ENCODE measurements at places on chromosomes 13 and 19. TPM values are rescaled to one million over a fixed set of nuclear protein-coding genes. Genes with fewer than 3 reads are reported as not detected.

The PGLYRP2 gene
- not detected for total RNA-seq

The GNG7 gene
- 1.5 TPM for total RNA-seq

The ZNF443 gene
- 7.4 TPM for total RNA-seq

The THSD1 gene
- total RNA-seq: 1.8 TPM

The ZNF581 gene
- 20.3 TPM for total RNA-seq

The PLPPR2 gene
- 8.0 TPM for total RNA-seq

The NLRP7 gene
- not detected for total RNA-seq

The LILRB5 gene
- 2.2 TPM for total RNA-seq

GRCh38 chr19:42165146-42165545 is 32.9 kb upstream of the POU2F2 start:
- H3K4me1 ChIP-seq: no peaks in the 10 kb centered on the region
- no peaks in the 10 kb centered on the region for H3K36me3 ChIP-seq
- DNase-seq: no peak
- H3K27ac ChIP-seq: no peak overlapping the region

GRCh38 chr19:5804516-5805461 is at the start of gene NRTN:
NRTN (plus strand) TSS chr19:5805067; CDS start chr19:5824166, 19,099 bp downstream.
- H3K4me3 ChIP-seq: peak within 1 kb of the TSS; percentile 32
- no peaks in the 10 kb centered on the region for H3K27me3 ChIP-seq
- H3K4me1 ChIP-seq: peaks cover 4% of the 10 kb centered on the region
- no peak within 1 kb of the TSS for H3K27ac ChIP-seq

DNA sequence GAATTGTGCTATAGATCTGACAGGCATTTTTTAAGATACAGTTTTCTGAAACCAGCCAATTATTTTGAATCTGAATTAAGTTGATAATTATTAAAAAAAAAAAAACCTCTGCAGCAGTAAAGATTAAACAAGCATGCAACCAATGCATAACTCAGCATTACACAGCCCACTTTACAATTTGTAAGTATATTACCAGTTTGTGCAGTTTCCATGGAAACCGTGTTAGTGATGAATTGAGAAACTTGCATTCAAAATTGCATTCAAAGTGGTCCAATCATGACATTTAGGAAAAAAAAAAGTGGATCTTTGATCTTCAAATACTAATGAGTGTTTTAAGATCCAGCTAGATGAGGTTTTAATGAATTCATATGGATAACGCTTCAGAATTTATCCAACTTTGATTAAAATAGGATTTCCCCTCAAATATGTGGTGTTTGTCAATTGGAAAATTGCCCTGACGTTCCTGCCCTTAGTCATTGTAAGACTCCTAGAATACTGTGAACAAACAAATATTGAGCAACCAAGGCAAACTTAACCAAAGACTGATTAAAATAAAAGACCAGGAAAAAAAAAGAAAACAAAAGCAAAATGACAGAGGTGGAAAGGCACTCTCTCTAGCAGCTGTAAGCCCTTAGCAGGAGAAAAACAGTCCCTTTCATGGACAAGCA is 314.8 kb upstream of the MAB21L1 start:
- no peak overlapping the region for H3K27ac ChIP-seq
- no peak overlapping the region for H3K4me3 ChIP-seq
- DNase-seq: no peak
- H3K27me3 ChIP-seq: no peaks in the 10 kb centered on the region
- H3K4me1 ChIP-seq: no peaks in the 10 kb centered on the region

- no peak overlapping the region for H3K27ac ChIP-seq
- H3K36me3 ChIP-seq: no peaks in the 10 kb centered on the region
- no peak overlapping the region for H3K4me3 ChIP-seq
- H3K27me3 ChIP-seq: no peaks in the 10 kb centered on the region
These were observed 55.2 kb downstream of the ELF1 start for GRCh38 chr13:40963927-40964326.

DNA sequence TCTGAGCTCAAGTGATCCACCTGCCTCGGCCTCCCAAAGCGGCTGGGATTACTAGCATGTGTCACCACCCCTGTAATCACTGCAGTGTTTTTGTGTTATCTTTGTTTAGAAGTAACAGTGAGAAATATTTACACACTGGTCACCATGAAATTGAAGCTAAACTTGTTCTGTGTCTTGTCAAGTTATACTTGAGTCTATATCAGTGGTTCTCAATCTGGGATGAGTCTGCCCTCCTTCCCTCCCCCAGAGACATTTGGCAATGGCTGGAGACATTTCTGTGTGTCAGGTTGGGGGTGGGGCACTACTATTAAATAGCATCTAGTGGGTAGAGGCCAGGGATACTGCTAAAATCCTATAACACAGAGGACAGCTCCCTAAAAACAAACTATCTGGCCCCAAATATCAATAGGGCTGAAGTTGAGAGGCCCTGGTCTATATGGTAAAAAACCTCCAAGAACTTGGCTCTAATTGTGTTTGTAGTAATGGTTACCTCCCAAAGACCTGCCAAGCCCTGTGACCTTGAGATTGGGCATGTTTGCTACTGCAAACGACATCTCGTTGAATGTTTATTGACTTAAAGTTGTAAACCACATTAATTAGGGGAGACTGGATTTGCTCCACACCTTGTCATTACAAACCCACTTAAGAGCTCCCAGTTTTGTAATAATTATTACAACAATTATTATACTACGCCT is 6.9 kb downstream of the CTU1 start:
- no peak overlapping the region for H3K4me3 ChIP-seq
- no peaks in the 10 kb centered on the region for H3K4me1 ChIP-seq
- H3K27me3 ChIP-seq: no peaks in the 10 kb centered on the region
- H3K36me3 ChIP-seq: no peaks in the 10 kb centered on the region

DNA sequence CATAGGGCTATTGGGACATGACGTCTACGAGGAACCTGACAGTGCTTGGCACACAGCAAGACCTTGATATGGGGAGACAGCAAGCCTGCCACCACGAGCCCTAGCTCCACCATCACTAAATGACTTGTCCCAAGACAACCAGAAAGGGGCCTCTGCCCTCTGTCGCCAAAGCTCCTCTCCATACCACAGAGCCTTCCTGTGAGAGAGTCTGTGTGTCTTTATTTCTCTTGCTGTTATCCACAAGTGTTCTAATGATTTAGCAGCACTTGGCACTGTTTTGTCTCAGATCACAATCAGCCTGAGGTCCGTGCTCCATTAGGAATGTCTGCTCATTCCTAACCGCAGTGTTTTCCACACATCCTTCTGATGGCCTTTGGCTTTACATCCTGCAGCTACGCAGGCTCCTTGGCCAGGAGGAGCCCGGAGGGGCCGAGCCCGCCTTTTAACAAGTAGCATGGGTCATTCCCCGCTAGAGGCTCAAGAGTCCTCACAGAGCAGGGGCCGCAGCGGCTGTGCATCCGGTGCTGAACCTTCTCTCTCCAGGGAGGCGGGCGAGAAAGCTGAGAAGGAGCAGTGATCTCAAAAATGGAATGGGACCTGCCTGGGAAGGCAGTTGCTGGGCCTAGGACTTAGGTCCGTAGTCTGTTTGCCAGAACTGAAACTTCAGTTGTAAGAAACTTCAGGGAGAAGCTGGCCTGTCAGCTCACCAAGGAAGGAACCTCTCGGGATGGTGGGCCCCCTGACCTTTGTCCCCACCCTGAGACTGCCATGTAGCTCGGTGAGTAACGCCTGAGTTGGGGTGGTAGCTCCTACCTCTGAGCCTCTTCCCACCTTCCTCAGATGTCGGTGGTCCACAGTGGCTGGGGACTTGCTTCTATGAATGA is 61.1 kb upstream of the HMGB1 start:
- no peak overlapping the region for H3K4me3 ChIP-seq
- no peaks in the 10 kb centered on the region for H3K36me3 ChIP-seq
- no peak for DNase-seq
- H3K4me1 ChIP-seq: no peaks in the 10 kb centered on the region
- H3K27ac ChIP-seq: no peak overlapping the region

DNA sequence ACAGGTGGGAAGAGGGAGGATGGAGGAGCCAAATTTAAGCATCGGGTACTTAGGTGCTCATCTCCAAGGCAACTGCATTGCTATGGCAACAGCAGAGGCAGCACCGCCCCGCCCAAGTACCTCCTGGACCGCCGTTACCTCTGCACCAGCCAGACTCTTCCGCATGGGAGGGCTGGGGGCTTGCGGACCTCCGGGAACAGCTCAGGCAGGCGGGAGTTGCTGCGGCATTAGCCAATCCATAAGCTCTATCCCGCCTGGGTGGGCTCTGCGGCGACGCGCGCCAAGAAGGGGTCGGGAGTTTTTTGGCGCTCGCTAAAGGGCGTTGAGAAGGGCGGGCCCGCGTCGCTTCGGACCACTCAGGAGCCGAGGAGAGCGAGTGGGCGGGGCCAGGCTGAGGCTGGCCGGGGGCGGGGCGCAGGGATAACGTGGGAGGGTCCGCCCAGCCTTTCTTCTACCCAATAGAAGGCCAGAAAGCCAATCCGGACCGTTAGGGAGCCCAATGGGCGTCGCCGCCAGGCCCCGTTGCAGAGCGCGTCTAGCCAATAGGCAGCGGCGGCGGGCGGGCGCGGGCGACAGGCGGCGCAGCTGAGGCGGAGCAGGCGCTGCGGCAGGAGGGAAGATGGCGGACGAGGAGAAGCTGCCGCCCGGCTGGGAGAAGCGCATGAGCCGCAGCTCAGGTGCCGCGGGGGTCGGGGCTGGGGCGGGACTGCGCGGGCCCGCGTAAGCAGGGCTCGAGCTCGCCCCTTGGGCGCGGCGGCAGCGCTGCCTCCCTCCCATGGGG is at the start of gene PIN1:
PIN1 (plus strand) TSS at position 593 of the 781 bp plus-strand sequence; CDS start at position 620, 27 bp downstream.
- H3K4me1 ChIP-seq: no peaks in the 10 kb centered on the region
- peak within 1 kb of the TSS; percentile 54 for H3K27ac ChIP-seq
- H3K36me3 ChIP-seq: no peaks in the 10 kb centered on the region
- peak; percentile 99 for DNase-seq

- no peaks in the 10 kb centered on the region for H3K4me1 ChIP-seq
- H3K4me3 ChIP-seq: no peak overlapping the region
- no peaks in the 10 kb centered on the region for H3K27me3 ChIP-seq
- no peaks in the 10 kb centered on the region for H3K36me3 ChIP-seq
- no peak for DNase-seq
- H3K27ac ChIP-seq: no peak overlapping the region
These were observed 5.4 kb upstream of the NUMBL start for GRCh38 chr19:40695881-40696280.

GRCh38 chr13:66794340-66795031 is 435.6 kb downstream of the PCDH9 start:
- H3K4me1 ChIP-seq: no peaks in the 10 kb centered on the region
- H3K27me3 ChIP-seq: no peaks in the 10 kb centered on the region
- H3K27ac ChIP-seq: no peak overlapping the region
- no peak overlapping the region for H3K4me3 ChIP-seq
- H3K36me3 ChIP-seq: no peaks in the 10 kb centered on the region

DNA sequence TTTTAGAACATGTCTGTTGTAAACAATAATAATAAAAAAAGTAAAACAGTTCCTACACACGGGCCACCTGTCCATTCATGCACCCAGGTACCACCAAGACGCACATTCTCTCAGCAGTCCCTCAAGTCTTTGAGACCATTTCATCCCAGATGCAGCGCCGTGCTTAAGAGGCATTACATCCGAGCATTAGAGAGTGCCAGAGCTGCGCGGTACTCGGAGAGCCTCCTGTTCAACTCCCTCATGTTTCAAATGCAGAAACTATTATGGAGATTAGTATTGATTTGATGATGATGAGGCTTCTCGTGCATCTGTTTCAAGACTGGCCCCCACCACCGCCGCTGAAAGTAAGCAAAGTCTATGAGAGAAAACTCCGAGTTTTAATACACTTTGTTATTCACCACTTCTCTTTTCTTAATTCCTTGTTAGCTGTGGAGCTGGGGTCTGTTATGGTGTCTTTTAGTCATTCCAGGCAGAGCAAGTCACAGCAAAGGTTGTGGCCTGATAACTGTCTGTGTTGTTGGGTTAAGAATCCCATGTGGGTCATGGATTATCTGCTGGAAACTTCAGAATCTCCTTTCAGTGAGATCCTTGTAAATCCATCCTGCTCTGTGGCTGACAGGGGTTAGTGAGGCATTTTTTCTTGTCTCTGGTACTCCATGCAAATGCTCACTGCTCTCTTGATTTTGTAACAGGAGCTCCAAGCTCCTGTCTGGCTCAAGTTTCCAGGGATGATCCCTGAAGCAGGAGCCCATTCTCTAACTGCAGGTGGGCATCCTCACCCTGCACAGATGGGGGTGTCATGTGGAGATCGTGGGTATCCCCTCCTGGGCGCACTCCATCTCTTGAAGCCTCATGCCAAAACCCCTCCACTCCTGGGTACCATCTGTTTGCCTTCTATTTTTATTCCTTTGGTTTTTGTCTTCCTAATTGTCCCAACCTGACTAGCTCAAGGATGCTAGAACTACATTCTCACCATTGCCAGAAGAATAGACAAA is 74.9 kb upstream of the MTIF3 start:
- no peak overlapping the region for H3K27ac ChIP-seq
- H3K27me3 ChIP-seq: no peaks in the 10 kb centered on the region
- H3K4me1 ChIP-seq: no peaks in the 10 kb centered on the region
- no peaks in the 10 kb centered on the region for H3K36me3 ChIP-seq
- H3K4me3 ChIP-seq: no peak overlapping the region

All from colonic mucosa (tissue), 4 donors.